ENCODE measurements at places on chromosomes 3 and 15.
A peak's percentile ranks its signal among the peaks of the same experiment; 100 is the strongest.

- DNase-seq, result peak; percentile 71
Observed at GRCh38 chr3:58965865-58966264, 84.0 kb downstream of the CFAP20DC start.

DNA sequence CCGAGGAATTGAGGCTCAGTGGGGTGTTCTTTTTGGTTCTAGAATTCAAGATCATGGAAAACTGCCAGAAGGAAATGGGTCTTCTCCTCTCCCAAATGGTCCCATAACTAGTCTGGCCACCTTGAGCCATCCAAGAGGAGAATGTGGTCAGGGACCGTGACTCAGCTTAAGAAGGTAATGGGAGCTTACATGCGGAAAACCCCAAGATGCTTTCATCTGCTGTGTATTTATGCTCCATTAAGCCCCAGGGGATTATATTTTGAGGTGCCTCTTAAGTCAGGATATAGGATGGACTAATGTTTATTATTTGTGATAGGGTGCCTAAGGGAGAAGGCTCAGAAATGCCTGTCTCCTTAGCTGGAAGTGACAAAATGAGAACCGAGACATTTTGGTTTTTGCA lies 39.2 kb upstream of the DLG1 start:
- DNase-seq, result no peak

DNA sequence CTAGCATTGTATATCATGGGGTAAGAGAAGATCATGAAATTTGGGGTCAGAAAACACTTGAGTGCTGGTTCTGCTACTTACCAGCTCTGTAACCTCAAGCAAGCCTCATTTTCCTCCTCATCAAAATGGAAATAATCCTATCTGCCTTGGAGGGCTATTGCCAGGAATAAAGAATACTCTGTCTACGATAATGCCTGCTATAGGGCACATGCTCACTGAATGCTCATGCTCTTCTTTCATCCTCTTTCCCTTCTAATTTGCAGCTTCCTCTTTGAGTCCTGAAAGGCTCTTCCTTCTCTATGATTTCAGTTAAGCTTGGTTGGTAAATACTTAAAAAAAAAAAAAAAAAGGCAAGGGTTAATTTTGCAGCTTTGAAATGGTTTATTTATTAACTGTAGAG lies 12.8 kb downstream of the RTP1 start:
- no peak for DNase-seq

DNA sequence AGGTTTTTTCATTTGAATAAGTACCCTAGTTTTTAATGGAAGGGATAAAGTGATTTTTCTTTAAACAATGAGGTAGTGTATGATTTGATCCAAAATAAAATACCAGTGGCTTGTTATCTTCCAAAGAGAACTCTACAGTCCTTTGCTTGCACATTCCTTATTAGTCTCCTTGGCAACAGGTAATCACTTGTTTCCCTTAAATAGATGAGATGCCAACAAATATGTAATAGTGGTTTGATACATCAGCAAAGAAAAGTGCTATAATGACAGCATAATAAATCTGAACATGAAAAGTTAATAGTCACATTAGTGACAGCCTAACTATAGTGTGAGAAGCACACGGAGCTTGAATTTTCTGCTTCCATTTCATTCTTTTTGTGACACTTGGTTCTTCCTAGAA lies 360.2 kb downstream of the ZNF385D start:
- peak; percentile 41 for DNase-seq

GRCh38 chr15:32721596-32721995 lies 3.8 kb downstream of the GREM1 start:
- DNase-seq, result peak; percentile 68

GRCh38 chr3:184333190-184333589 lies 4.2 kb upstream of the FAM131A start:
- no peak for DNase-seq

GRCh38 chr3:51944451-51945021 lies 2.4 kb downstream of the PARP3 start:
- DNase-seq, result no peak

DNA sequence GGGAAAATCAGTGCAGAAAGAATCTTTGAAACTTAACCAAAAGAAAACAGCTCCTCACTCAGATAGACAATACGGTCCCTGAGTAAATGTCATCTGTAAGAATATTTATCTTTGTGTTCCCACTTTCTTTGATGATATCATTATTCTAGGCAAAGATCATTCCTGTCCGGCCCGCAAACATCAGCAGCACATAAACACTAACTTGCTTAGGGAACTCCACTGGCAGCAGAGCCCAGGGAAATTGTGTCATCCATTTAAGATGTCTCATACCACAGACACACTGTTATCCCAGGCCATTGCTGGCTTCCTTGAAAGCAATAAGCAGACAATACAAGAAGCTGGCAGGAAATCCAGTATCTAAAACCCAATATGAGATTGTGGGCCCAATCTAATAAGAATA lies 20.1 kb upstream of the CD96 start:
- peak; percentile 71 for DNase-seq

GRCh38 chr15:89780601-89781000 lies 4.5 kb downstream of the MESP2 start:
- DNase-seq, result no peak

- DNase-seq, result no peak
Observed at GRCh38 chr3:154194877-154195276, 73.7 kb downstream of the ARHGEF26 start.

DNA sequence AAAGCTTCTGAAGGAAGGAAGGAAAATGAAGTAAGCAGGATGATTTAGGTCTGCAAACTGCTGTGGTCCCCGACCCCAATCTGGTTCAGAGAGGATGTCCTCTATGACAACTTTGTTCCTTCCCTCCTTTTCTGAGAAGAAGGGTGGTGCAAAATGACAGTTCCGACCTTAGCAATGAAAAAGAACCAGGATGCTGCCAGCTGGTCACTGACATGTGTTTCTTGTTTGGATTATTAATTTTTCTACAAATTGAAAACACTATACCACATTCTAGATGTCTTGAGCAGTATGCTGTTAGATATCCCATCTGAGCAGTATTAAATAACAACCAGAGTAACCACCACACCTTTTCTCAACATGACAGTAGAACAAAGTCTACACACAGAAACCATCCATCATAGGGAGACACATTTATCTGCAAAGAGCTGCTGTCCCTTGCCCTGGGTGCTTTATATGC lies 27.5 kb downstream of the CDCP1 start:
- no peak for DNase-seq

- peak; percentile 73 for DNase-seq
Observed at GRCh38 chr3:56801662-56802377, at the start of gene ARHGEF3. TSS of gene ARHGEF3 (minus strand) at chr3:56801949. CDS start at chr3:56801798, 151 bp downstream.

- no peak for DNase-seq
Observed at GRCh38 chr3:65153850-65154512, 466.2 kb upstream of the ADAMTS9 start.

GRCh38 chr3:28935146-28935545 lies 345.7 kb upstream of the RBMS3 start:
- DNase-seq, result no peak

DNA sequence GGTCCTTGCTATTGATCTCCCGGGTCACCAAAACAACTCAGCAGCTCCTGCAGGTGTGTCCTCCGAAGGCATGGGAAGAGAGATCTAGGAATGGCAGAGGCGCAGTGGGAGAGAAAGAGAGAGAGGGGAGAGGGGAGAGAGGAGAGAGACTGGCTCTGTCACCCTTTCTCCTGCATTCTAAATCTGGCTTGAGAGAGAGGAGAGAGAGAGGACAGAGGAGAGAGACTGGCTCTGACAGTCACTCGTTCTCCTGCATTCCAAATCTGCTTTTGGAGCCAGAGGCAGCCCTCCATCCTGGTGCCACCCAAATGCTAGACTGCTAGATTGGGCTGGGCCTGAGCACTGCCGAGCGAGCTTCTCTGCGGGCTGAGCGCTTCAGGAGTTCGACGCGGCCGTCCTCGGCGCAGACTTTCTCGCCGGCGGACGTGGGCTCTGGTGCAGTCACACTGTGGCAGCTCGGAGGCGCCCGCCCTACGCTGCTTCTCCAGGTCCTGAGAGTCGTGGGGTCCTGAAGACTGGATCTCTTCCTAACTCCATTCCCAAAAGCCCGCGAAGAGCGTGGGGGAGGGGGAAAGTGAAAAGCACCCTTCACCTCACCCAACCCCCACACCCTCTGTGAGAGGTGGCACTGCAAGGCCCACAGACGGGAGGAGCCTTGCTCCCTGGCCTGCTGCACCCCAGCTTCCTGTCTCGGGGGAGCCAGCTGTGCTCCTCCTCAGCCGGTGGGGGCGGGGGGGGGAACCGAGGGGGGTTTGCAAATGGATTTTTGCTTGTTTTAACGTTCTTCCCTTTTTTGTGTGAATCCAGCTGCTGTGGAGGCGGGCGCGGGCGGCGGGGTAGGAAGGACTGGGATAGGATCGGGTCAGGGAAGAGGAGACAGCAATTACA lies 222.3 kb downstream of the MEIS2 start:
- DNase-seq, result no peak

DNA sequence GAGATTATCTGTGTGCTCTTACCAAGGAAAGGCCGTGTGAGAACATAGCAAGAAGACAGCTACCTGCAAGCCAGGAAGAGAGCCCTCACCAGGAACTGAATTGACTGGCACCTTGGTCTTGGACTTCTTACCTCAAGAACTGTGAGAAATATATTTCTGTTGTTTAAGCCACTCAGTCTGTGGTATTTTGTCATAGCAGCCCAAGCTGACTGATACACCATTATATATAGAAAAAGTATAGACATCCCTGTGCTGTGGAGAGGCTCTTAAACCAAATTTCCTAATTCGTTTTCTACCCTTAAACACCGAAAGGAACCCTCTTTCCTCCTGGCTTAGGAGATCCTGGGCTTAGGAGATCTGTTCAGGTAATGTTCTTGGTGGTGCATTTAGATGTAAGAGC lies 44.8 kb downstream of the CGNL1 start:
- DNase-seq, result no peak

GRCh38 chr3:14224895-14225294 lies 46.3 kb downstream of the LSM3 start:
- DNase-seq, result peak; percentile 89

GRCh38 chr3:138230525-138230924 lies 43.4 kb downstream of the ARMC8 start:
- DNase-seq, result peak; percentile 53

GRCh38 chr15:74573987-74574386 lies 33.0 kb downstream of the ARID3B start:
- DNase-seq, result peak; percentile 45

- DNase-seq, result no peak
Observed at GRCh38 chr3:14440168-14440518, 37.7 kb downstream of the SLC6A6 start.

Data from EH (cell line).